ENCODE measurements at places on chromosomes 4 and X. TPM values are rescaled to one million over a fixed set of nuclear protein-coding genes. Genes with fewer than 3 reads are reported as not detected.

DNA sequence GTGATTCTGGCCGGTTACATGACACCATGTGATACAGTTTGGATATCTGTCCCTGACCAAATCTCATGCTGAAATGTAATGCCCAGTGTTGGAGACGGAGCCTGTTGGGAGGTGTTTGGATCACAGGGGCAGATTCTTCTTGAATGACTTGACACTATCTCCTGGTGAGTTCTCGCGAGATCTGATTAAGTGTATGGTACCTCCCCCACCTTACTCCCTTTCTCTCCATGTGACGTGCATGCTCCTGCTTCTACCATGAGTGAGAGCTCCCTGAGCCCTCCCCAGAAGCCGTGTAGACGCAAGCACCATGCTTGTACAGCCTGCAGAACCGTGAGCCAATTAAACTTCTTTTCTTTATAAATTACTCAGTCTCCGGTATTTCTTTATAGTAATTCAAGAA, 23.6 kb downstream of the CPE start:
- no peak for DNase-seq

DNA sequence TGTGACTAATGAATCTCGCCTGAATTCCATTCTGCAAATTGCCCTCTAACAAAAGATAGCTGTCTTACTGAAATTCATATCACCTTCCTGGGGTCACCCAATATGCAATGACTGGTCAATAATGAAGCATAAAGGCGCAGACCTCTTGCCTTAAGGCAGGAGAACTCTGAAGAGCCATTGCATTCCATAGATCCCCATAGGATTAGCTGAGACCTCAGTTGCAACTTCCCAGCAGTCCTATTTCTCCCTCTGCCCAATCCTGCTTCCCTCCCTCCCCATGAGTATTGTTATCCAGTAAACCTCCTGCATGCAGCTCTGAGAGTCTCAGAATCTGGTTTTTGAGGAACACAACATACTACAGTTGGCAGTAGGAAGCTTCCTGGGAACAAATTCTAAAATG, 396.5 kb downstream of the DCAF12L2 start:
- DNase-seq = no peak

- no peak for DNase-seq
These were observed 40.5 kb downstream of the GPM6B start for GRCh38 chrX:13776387-13776786.

DNA sequence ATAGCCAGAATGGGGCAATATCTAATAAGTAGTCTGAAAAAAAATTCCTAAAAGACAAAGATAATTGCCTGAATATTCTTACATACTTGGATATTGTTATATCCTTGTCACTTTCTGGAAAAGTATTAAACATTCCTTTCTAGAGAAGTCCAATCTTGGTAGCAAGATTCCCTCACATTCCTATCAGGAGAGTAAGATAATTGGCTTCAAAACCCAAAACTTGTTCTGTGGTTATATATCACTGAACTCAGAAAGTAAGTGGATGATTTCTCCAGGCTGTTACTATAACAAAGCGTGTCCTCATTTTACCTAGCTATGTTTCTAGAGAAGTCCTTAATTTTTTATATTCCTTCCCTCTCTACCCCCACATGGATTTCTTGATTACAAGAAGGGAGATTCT, 46.0 kb upstream of the TEX13A start:
- no peak for DNase-seq

ATP2B3 gene
- 0.05 TPM for total RNA-seq

All from neural crest cell (in vitro differentiated cells).